ENCODE measurements at places on chromosomes 2 and 18.

- no peak overlapping the region for H3K27ac ChIP-seq
- peaks cover 1% of the 10 kb centered on the region for H3K4me1 ChIP-seq
- no peak for DNase-seq
- no peak overlapping the region for H3K4me3 ChIP-seq
- H3K27me3 ChIP-seq: no peaks in the 10 kb centered on the region
- H3K36me3 ChIP-seq: no peaks in the 10 kb centered on the region
These were observed 42.4 kb downstream of the SLC14A2 start for GRCh38 chr18:45657357-45658335.

DNA sequence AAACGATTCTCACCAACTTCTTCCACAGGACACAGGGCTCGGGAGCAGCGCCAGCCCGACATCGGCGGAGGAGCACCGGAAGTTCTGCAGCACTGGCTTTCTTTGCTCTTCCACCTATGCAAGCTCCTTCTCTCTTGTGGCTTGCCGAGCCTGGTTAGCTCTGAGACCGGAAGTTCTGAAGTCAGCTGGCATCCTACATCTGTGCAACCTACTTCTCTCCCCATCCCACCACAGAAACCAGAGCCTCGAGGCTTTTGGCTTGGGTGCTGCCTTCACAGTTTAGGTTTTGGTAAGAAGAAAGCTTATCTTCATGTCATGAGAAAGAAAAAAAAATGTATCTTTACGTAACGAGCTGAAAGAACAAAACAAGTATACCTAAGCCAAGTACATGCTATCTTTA lies 111.7 kb downstream of the ANKRD44 start:
- H3K36me3 ChIP-seq: no peaks in the 10 kb centered on the region
- H3K27ac ChIP-seq: peak overlapping the region; percentile 65
- peak overlapping the region; percentile 8 for H3K4me3 ChIP-seq

- H3K4me1 ChIP-seq: no peaks in the 10 kb centered on the region
- H3K27ac ChIP-seq: no peak overlapping the region
These were observed 37.3 kb downstream of the USP14 start for GRCh38 chr18:195651-196050.

GRCh38 chr2:68717305-68717661 lies 17.3 kb upstream of the ARHGAP25 start:
- no peaks in the 10 kb centered on the region for H3K36me3 ChIP-seq
- no peak for DNase-seq
- H3K4me1 ChIP-seq: no peaks in the 10 kb centered on the region
- H3K27me3 ChIP-seq: no peaks in the 10 kb centered on the region
- H3K4me3 ChIP-seq: no peak overlapping the region

GRCh38 chr2:175684466-175684865 lies 317.6 kb downstream of the LNPK start:
- no peak for DNase-seq
- no peaks in the 10 kb centered on the region for H3K27me3 ChIP-seq
- no peak overlapping the region for H3K27ac ChIP-seq
- no peaks in the 10 kb centered on the region for H3K36me3 ChIP-seq
- no peak overlapping the region for H3K4me3 ChIP-seq

- H3K27ac ChIP-seq: no peak overlapping the region
- no peaks in the 10 kb centered on the region for H3K27me3 ChIP-seq
- DNase-seq: no peak
- H3K4me3 ChIP-seq: no peak overlapping the region
- no peaks in the 10 kb centered on the region for H3K4me1 ChIP-seq
- H3K36me3 ChIP-seq: no peaks in the 10 kb centered on the region
These were observed 7.0 kb upstream of the STRN start for GRCh38 chr2:36973320-36973719.

GRCh38 chr2:8598295-8599165 lies 83.3 kb upstream of the ID2 start:
- no peak overlapping the region for H3K4me3 ChIP-seq
- no peaks in the 10 kb centered on the region for H3K4me1 ChIP-seq
- peak; percentile 78 for DNase-seq
- H3K27ac ChIP-seq: no peak overlapping the region
- H3K36me3 ChIP-seq: no peaks in the 10 kb centered on the region
- H3K27me3 ChIP-seq: no peaks in the 10 kb centered on the region

DNA sequence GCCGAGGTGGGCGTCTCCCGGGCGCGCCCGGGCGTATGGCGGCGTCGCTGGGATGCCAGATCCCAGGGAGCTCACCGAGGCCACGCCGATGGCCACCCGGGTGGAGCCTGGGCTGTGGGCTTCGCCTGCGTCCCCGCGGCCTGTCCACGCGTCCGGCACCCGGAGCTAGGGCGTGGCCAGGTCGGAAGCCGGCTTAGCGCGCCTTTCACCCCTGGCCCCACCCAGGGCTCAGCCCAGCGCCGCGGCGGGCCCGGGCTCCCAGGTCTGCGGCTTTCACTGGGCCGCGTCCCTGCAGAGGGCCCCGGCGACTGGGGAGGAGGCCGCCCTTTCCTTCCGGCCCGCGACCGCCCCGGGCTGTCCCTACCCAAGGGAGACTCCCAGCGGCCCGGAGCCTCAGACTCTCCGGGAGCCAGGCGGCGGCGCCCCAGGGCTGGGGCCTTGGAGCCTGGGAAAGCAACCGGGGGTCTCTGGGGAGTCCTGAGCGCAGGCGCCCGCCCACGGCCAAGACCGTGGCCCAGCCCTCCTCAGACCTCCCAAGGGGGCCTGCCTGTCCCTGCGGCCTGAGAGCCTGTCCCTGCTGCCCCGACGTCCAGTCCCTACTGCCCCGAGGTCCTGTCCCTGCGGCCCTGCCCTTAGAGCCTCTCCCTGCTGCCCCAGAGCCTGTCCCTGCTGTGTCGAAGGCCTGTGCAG lies 36.3 kb upstream of the ITM2C start:
- H3K4me1 ChIP-seq: peaks cover 9% of the 10 kb centered on the region
- no peak for DNase-seq
- no peaks in the 10 kb centered on the region for H3K36me3 ChIP-seq
- H3K4me3 ChIP-seq: peak overlapping the region; percentile 45

DNA sequence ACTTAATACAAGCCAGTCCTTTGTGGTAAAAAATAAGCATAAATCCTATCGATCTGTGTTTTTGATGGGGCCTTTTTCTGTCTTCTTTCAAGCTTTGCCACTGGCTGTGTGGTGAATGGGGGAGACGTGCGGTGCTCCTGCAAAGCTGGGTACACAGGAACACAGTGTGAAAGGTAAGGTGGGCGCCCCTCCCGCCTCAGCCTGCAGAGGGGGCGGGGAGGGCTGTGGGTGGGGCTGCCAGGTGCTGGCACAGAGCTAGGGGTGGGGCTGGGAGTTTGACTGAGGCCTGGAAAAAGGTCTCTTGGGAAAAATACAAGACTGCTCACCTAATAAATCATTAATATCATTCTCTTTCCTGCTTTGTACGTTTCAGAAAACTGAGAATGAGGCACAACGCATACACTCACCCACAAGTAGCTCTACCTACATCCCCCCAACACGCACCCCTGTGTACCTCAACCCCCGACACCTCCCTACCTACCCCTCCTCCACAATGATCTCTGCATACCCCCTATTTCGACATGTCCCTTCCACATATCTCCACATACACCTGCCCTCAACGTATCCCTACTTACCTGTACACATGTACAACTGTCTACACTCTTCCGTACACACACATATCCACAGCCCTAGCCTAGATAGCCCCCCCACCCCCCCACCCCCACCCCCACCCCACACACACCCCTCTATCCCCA lies 129.7 kb upstream of the TTC39C start:
- H3K27me3 ChIP-seq: no peaks in the 10 kb centered on the region
- H3K4me3 ChIP-seq: no peak overlapping the region
- H3K36me3 ChIP-seq: no peaks in the 10 kb centered on the region
- peak; percentile 73 for DNase-seq
- H3K27ac ChIP-seq: peak overlapping the region; percentile 29

DNA sequence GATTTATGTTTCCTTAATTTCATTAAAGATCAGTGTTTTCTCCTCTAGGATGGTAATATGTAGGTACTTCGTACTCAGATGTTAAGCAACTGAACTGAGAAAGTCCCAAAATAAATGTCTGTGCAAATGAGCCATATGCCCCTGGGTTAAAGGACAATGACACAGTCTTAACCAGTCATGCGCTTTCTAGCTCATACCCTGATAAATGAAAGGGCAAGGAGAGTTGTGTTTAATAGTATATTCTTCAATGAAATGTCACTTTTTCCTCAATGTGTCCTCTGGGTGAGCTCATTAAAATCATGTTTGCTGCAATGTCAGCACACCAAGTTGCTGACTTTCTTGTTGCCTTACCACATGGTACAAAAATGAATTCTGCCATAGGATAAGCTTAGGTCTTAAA lies 856.3 kb downstream of the TMEM182 start:
- H3K4me3 ChIP-seq: no peak overlapping the region
- no peaks in the 10 kb centered on the region for H3K4me1 ChIP-seq
- DNase-seq: no peak
- H3K27me3 ChIP-seq: no peaks in the 10 kb centered on the region

- no peak for DNase-seq
- no peaks in the 10 kb centered on the region for H3K4me1 ChIP-seq
- H3K27ac ChIP-seq: no peak overlapping the region
- H3K36me3 ChIP-seq: peaks cover 4% of the 10 kb centered on the region
These were observed 68.7 kb downstream of the KCTD1 start for GRCh38 chr18:26479681-26480079.

DNA sequence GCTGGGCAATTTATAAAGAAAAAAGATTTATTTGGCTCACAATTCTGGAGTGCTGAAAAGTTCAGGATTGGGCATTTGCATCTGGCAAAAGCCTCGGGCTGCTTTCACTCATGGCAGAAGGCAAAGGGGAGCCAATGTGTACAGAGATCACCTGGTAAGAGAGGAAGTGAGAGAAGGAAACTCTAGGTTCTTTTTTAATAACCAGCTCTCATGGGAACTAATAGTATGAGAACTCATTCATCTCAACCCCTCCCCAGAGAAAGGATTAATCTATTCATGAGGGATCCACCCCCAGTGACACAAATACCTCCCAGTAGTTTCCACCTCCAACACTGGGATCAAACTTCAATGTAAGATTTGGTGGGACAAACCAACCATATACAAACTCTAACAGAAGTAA lies 129.0 kb downstream of the EVA1A start:
- no peaks in the 10 kb centered on the region for H3K36me3 ChIP-seq
- no peaks in the 10 kb centered on the region for H3K4me1 ChIP-seq
- no peak overlapping the region for H3K4me3 ChIP-seq

DNA sequence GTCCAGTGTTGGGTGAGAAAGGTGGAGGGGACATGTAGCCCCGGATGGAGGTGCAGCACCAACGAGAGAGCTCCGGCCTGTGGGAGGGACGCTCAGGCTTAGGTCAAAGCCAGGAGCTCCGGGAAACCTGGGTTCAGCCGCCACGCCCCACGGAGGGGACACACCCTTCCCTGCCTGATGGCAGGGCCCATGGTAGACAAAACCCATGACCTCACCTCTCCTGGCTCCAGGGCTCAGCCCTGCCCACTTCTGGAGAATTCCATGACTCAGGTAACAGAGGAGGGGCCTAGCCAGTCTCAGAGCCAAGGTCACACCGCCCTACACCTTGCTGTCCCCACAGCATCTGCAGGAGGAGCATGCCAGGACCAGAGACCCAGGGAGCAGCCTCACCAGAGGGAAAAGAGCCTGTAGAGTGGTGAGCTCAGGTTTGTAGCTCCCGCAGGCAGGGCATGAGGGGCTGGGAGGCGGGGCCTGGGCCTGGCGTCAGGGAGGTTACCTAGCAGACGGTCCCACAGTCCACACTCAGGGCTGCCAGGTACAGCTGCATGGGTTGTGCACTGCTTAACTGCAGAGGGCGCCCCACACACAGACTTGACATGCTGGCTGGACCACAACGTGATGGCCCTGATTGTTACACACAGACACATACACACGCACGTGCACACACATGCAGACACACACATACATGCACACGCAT lies 70.8 kb upstream of the SMAD7 start:
- no peaks in the 10 kb centered on the region for H3K4me1 ChIP-seq
- H3K36me3 ChIP-seq: no peaks in the 10 kb centered on the region
- DNase-seq: peak; percentile 91
- peak overlapping the region; percentile 58 for H3K27ac ChIP-seq
- peak overlapping the region; percentile 35 for H3K4me3 ChIP-seq
- H3K27me3 ChIP-seq: no peaks in the 10 kb centered on the region

GRCh38 chr2:167380094-167380493 lies 491.8 kb downstream of the XIRP2 start:
- no peak overlapping the region for H3K4me3 ChIP-seq
- no peaks in the 10 kb centered on the region for H3K36me3 ChIP-seq
- no peak overlapping the region for H3K27ac ChIP-seq
- no peak for DNase-seq

DNA sequence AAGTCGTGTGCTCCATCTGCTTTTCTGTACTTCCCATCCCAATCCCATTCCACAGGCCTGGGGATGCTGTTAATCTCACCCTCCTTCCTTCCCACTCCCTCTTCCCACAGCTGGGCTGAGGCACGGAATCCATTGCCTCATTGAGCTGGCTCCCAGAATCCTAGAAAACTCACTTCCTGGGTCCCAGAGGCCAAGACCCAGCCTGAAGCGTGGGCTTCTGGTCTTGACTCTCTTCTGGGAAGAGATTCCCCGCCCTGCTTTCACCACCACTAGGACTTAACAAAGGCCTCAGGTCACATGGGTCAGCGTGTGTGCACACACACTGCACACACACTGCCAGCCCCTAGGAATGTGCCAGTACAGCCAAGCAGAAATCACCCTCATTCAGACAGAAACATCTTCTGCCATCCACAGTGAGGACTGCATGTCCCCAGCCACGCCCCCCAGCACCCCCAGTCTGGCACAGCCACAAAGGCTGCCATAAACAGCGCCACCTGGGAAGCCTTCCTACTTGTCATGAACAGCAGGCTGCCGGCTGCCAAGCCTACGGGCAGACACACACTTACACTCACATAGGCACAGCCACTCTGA lies 165.8 kb downstream of the TNS1 start:
- DNase-seq: peak; percentile 60
- no peaks in the 10 kb centered on the region for H3K36me3 ChIP-seq
- H3K4me3 ChIP-seq: no peak overlapping the region
- peak overlapping the region; percentile 82 for H3K27ac ChIP-seq
- no peaks in the 10 kb centered on the region for H3K27me3 ChIP-seq
- peaks cover 14% of the 10 kb centered on the region for H3K4me1 ChIP-seq

GRCh38 chr18:470661-471501 lies 29.6 kb downstream of the COLEC12 start:
- H3K36me3 ChIP-seq: no peaks in the 10 kb centered on the region
- no peaks in the 10 kb centered on the region for H3K4me1 ChIP-seq
- H3K4me3 ChIP-seq: no peak overlapping the region
- no peak for DNase-seq

GRCh38 chr2:126674075-126674744 lies 18.3 kb downstream of the GYPC start:
- H3K27ac ChIP-seq: no peak overlapping the region
- no peaks in the 10 kb centered on the region for H3K36me3 ChIP-seq
- no peaks in the 10 kb centered on the region for H3K27me3 ChIP-seq
- no peak overlapping the region for H3K4me3 ChIP-seq
- H3K4me1 ChIP-seq: no peaks in the 10 kb centered on the region
- DNase-seq: no peak
